DMS153 (cell line): ENCODE measurements at places on chromosomes 4 and X.

- DNase-seq: no peak
Observed at GRCh38 chr4:54509057-54509456, 148.7 kb upstream of the KIT start.

- no peak for DNase-seq
Observed at GRCh38 chr4:74408639-74409038, 36.3 kb upstream of the AREG start.

DNA sequence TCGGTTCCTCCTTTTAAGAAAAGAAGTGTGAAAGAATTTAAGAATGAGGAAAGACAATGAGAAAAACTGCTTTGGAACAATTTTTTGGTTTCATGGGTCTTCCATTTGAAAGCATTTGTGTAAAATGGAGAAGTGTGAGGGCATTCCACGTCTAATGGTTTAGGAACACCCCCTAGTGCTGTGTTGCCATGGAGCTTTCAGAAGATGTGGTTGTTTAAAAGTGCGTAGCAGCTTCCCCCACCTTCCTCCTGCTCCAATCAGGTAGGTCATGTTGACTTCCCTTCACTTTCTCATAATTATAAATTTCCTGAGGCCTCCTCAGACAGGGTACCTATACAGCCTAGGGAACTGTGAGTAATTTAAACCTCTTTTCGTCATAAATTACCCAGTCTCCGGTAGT is 50.0 kb downstream of the UGT2B10 start:
- DNase-seq: no peak

- no peak for DNase-seq
Observed at GRCh38 chr4:99587803-99588202, 13.2 kb downstream of the MTTP start.

- no peak for DNase-seq
Observed at GRCh38 chr4:77079281-77079680, 3.5 kb upstream of the CCNI start.

DNA sequence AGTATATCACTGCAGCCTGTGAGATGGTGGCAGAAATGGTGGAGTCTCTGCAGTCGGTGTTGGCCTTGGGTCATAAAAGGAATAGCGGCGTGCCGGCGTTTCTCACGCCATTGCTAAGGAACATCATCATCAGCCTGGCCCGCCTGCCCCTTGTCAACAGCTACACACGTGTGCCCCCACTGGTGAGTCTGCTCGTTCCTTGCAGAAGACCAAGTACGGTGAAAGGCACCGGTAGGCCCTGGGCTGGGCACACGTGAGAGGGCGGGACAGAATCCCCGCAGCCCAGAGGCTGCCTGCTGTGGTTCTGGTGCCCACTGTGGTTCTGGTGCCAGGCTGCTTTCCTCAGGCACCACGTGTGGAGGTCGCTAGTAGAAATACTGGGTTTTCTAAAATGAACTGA is 31.2 kb upstream of the MSANTD1 start:
- no peak for DNase-seq

DNA sequence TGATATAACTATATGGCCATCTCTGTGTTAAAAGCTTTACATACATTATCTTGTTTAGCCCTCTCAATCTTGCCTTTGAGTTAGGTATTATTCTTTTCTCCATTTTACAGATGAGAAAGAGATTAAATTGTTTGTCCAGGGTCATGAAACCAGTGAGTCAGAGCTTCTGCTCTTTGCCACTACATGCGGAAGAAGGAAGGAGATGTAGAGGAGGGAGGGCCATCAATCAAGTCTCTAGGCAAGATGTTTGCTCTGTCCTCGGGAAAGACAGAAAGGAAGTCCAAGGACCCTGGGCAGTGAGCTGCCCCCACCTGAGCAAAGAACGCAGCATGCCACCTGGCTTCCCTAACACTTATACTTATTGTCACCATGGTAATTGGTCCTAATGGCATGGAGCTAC is 133.7 kb upstream of the IL1RAPL2 start:
- no peak for DNase-seq

GRCh38 chr4:165190591-165191347 is 16.6 kb upstream of the KLHL2 start:
- DNase-seq: no peak

GRCh38 chr4:131974730-131975129 is 1174.4 kb upstream of the PCDH10 start:
- no peak for DNase-seq

DNA sequence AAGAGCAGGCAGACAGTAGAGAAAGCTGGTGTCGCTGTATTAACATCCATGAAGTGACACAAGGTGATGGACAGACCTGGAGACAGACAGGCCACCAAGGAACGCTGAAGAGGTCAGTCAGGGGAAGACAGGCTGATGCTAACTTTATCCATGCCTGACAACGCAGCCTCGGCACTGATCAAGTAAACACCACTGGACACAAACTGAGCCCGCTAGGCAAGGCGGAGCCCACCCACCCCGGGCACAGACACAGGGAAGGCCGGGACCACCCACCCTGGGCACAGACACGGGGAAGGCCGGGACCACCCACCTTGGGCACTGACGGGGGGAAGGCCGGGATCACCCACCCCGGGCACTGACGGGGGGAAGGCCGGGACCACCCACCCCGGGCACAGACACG is 18.8 kb downstream of the PPP2R3B start:
- DNase-seq: no peak

DNA sequence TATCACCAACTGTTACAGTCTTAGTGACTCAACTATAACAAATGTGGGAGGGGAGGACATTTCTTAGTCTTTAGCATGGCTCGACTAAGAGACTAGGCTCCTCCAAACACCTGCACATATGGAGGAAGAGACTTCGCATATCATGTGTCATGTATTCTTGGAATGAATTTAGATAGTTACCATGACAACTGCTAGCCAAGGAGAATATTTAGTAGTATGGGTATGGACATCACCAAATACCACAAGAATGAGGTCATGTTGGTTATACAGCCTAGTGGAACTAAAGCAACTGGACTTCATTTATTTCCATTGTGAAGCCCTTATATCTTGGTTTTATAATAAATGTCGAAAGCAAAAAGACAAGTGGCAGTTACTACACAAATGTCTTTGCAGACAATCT is 512.3 kb downstream of the CFAP47 start:
- DNase-seq: no peak

- DNase-seq: no peak
Observed at GRCh38 chr4:169414913-169415312, 144.2 kb upstream of the SH3RF1 start.

DNA sequence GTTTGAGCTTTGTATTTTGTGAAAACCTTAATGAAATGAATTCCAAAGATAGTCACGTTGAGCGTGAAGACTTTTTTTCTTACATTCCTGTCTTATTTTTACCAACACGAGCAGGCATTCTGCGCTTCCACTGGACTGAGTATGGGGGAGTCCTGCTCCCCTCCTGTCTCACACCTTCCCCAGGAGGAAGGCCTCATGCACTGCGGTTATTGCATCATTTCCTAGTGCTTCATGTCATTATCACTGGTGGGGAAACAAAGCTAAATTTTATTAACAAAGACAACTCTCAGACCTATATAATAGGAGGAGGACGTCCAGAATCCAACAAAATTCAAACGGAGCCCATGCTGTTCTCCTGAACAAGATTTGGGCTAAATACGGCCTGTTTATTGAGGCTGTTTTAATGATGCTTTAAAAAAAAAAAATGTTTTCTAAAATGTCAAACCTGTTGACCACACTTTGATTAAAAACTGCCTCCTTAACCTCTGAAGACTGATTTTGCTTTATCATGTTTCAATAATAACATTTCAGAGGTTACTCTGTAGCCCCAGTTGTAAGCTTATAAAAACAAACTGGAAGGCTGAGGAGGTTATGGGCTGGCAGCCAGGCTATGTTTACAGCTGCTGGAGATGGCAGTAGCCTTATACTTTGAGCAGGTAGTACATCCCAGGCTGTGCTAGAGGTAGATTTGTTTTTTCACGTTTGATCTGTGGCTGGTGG is 118.0 kb downstream of the SOWAHB start:
- peak; percentile 4 for DNase-seq

- no peak for DNase-seq
Observed at GRCh38 chr4:71497078-71497477, 158.3 kb downstream of the SLC4A4 start.

DNA sequence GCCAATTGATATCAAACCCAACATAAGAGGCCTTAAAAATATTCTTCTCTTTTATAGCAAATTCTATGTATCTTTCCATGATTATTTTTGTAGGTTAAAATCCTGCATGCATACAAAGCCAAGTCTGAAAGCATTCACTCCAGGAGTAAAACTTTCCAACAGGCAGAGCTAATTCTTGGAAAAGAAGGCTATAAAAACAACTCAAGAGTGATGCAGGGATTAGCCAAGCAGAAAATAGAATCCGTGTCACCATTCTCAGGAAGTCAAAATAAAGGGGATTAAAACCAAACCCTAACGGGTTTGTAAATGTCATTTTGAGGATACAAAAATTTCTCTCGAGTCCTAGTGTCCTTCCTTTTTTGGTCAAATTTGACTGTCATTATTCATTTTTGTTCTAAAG is 412.4 kb downstream of the DMD start:
- no peak for DNase-seq

DNA sequence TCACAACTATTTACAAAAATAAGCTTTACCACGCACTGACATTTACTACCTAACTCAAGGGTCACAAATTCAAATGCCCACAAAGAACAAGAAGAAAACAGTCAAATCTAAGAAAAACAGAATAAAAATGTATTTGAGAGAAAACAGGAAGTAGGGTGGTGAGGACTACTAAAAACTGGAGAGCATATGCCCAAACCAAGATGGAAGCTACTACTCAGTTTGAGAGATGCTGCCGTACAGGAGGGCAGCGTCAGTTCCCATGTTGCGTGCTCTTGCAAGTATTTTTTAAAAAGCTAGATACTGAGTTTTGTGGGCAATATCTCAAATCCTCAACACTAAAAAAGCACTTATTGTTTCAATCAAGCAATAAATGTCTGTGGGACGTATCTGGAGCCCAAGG is 16.2 kb downstream of the HNRNPD start:
- DNase-seq: no peak

- no peak for DNase-seq
Observed at GRCh38 chr4:163495900-163496299, 1.4 kb downstream of the TMA16 start.
